Activated CD4-positive, alpha-beta memory T cell treated with anti-CD3 and anti-CD28 coated beads, Interleukin-2, amount 10 ng/mL, durations not matched to agents 7 days and 5 days (primary cell): ENCODE measurements at places on chromosomes 1 and 21. TPM values are rescaled to one million over a fixed set of nuclear protein-coding genes. Genes with fewer than 3 reads are reported as not detected.
A peak's percentile ranks its signal among the peaks of the same experiment; 100 is the strongest.

The RNF11 gene
- total RNA-seq: 34.8 TPM

The FALEC gene
- not detected for total RNA-seq

The IVL gene
- total RNA-seq: not detected

The FAM78B gene
- total RNA-seq: 0.28 TPM

The EDN2 gene
- total RNA-seq: not detected

The FAM110D gene
- not detected for total RNA-seq

The BOLA1 gene
- 24.9 TPM for total RNA-seq

The SPRR2F gene
- total RNA-seq: not detected

The PSRC1 gene
- total RNA-seq: 28.7 TPM

The ZC3H12A gene
- total RNA-seq: 29.9 TPM

The METTL18 gene
- total RNA-seq: 14.2 TPM

The PODN gene
- total RNA-seq: not detected

The HAPLN2 gene
- not detected for total RNA-seq

The ZNF593OS gene
- total RNA-seq: not detected

The OR2T33 gene
- not detected for total RNA-seq

The CD247 gene
- 242 TPM for total RNA-seq

The ODF2L gene
- total RNA-seq: 63.1 TPM

- no peak for DNase-seq
- peaks cover 4% of the 10 kb centered on the region for H3K4me1 ChIP-seq
- H3K27me3 ChIP-seq: no peaks in the 10 kb centered on the region
- H3K4me3 ChIP-seq: no peak overlapping the region
- no peaks in the 10 kb centered on the region for H3K36me3 ChIP-seq
Observed at GRCh38 chr1:221032204-221032585, 153.0 kb downstream of the HLX start.

GRCh38 chr1:236893626-236894545 is 98.8 kb downstream of the MTR start:
- H3K27ac ChIP-seq: no peak overlapping the region
- H3K36me3 ChIP-seq: peaks cover 63% of the 10 kb centered on the region
- no peak overlapping the region for H3K4me3 ChIP-seq
- no peaks in the 10 kb centered on the region for H3K27me3 ChIP-seq

DNA sequence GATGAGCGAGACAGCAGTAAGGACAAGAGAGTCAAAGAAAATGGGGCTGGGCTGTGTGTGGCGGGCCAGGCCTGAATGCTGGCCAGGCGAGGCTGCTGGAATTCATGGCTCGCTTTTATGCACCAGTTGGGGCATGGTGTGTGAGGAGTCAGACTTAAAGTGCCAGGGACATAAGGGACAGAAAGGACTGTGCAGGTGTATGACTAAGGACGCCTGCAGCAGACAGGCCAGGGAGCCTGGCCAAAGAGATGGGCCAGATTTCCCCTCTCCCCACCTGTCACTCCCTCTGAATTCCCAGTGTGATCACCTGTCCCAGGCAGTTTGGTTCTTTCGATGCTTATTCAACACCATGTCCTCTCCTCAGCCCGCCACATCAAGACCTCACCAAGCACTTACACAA is 16.9 kb upstream of the SMIM12 start:
- H3K4me3 ChIP-seq: no peak overlapping the region
- H3K27ac ChIP-seq: no peak overlapping the region
- no peak for DNase-seq
- no peaks in the 10 kb centered on the region for H3K4me1 ChIP-seq
- no peaks in the 10 kb centered on the region for H3K36me3 ChIP-seq

DNA sequence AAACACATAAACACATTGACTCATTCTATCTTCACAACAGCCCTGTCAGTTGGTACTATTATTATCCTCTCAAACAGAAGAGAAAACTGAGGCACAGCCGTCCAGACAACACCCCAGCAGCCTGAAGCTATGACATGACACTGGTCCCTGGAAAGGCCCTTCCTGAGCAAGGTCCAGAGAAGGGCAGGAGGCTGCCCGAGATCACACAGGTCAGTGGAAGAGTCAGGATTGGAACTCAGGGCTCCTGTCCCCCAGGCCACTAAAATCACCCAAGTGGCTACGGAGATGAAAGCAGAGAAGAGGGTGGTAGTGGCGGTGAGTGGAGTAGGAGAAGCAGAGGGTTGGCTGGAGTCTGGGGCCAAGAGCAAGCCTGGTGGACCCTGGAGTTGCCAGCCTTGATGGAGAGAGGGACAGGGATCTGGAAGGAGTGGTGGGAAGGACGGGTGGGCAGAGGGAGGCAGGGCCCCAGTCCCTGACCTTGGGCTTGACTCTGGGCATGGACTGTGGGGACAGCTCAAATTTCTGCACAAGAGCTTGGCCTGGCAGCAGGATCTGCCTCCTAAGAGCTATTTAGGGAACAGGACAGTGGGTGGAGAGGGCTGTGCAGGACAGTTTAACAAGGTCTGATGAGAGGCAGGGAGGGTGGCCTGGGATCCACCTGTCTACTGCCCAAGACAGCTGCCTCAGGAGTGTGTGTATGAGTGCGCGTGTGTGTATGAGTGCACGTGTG is 15.8 kb downstream of the MYOM3 start:
- no peak for DNase-seq
- no peaks in the 10 kb centered on the region for H3K36me3 ChIP-seq
- no peaks in the 10 kb centered on the region for H3K27me3 ChIP-seq
- no peaks in the 10 kb centered on the region for H3K4me1 ChIP-seq
- H3K4me3 ChIP-seq: no peak overlapping the region

- no peak overlapping the region for H3K27ac ChIP-seq
- H3K4me3 ChIP-seq: no peak overlapping the region
- peaks cover 4% of the 10 kb centered on the region for H3K27me3 ChIP-seq
- no peaks in the 10 kb centered on the region for H3K4me1 ChIP-seq
- no peak for DNase-seq
Observed at GRCh38 chr21:41102281-41102680, 65.7 kb upstream of the BACE2 start.

- no peak for DNase-seq
- no peak overlapping the region for H3K4me3 ChIP-seq
- H3K27me3 ChIP-seq: no peaks in the 10 kb centered on the region
- H3K36me3 ChIP-seq: no peaks in the 10 kb centered on the region
- H3K27ac ChIP-seq: no peak overlapping the region
- H3K4me1 ChIP-seq: no peaks in the 10 kb centered on the region
Observed at GRCh38 chr1:106571109-106571508, 485.4 kb upstream of the PRMT6 start.

DNA sequence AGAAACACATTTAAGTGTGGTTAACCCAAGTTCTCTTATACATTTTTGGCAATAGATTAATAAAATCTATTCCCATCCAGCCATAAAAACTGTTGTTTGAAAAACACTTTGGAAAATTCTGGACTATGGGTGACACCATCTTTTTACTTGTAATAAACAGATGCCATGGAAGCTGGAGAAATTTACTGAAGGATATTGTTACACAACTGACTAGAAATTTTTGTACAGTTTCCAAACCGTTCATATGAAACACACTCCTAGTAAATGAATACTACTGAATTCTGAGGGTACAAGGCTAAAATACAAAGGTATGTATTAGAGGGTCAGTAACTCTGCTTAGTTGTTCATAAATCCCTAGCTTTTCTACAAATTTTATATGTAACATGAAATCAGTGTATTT is 48.7 kb downstream of the TRIM33 start:
- peaks cover 45% of the 10 kb centered on the region for H3K36me3 ChIP-seq
- H3K4me3 ChIP-seq: no peak overlapping the region
- no peak for DNase-seq
- peaks cover 21% of the 10 kb centered on the region for H3K4me1 ChIP-seq
- H3K27me3 ChIP-seq: no peaks in the 10 kb centered on the region
- no peak overlapping the region for H3K27ac ChIP-seq

- no peak overlapping the region for H3K27ac ChIP-seq
- H3K4me3 ChIP-seq: no peak overlapping the region
- no peak for DNase-seq
- H3K36me3 ChIP-seq: peaks cover 41% of the 10 kb centered on the region
- peaks cover 3% of the 10 kb centered on the region for H3K4me1 ChIP-seq
- no peaks in the 10 kb centered on the region for H3K27me3 ChIP-seq
Observed at GRCh38 chr1:12320486-12320885, 90.7 kb downstream of the VPS13D start.

DNA sequence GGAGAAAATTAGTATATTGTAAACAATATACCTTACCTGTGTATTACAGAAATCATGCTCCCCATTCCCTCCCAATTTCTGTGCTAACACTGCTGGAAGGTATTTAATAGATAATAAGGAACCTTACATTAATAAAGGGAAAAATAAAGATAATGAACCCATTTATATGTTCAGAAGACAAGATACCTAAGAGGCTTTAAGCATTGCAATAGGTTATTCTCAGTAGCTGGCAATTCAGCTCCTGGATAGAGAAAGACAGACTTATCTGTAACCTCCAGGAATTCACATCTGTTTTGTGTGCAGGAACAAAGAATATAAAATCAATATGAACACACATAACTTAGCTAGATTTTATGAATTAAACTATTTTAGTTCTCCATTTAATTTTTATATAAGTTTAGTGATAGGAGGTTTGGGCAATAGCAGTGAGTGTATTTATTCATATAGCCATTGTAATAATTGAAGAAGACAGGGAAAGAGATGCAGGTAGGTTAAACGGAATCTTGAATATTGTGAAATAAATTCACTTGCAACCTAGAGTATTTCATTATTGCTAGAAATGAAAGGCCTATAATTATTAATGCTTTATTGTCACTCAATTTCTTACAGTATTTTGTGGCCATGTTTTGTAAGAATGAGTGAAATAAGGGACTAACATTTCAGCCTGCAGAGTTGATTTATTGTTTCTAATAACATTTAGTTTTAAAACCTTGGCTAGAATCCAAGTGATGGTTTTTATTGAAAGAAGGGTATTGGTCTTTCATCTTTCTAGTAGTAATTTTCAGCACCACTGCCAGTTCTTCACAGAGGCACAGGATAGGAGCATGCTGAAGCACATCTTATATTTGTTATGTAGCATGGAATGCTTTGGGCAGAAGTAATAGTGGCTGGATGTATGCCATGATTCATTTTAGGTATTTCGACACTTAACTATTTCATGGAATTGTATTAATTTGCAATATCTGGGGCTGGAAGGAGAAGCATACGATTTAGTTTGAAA is 1.5 kb downstream of the XPR1 start:
- H3K4me1 ChIP-seq: peaks cover 6% of the 10 kb centered on the region
- H3K4me3 ChIP-seq: no peak overlapping the region
- no peaks in the 10 kb centered on the region for H3K27me3 ChIP-seq
- no peak for DNase-seq

DNA sequence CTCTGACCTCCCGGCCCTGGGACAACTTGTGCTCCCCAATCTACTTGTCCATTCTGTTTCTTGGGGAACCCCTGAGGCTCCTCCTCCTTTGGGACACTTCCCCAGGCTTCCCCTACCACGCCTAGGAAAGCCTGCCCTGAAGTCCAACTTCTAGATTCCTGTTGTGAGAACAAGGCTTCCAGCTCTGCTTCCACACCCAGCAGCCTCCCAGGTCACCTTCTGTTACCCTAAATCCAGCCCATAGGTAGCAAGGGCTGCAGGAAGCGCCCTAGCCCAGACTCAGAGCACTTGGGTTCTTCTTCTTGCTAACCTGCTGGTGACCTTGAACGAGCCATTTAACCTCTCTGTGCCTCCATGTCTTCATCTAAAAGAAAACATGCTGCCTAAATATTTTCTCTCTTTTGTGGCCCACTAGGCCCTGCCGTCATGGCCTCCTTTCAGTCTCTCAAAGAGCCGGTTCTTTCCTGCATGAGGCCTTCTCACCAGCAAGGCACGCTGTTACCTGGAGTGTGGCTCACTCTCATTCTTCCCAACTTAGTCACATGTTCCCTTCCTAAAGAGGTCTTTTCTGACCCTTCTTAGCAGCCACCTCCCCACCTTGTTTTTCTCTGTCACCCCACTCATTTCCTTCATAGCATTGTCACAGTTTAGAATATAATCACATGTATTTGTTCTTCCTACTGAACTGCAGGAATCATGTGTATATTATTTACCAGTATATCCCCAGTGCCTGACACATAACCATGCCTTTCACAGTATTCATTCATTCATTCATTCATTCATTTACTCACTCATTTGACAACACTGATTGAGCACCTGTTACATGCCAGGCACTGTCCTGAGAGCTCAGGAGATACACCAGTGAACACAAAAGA is 1.4 kb downstream of the CAPN2 start:
- H3K27me3 ChIP-seq: peaks cover 3% of the 10 kb centered on the region
- peaks cover 48% of the 10 kb centered on the region for H3K36me3 ChIP-seq
- peak overlapping the region; percentile 95 for H3K27ac ChIP-seq
- DNase-seq: peak; percentile 40
- peak overlapping the region; percentile 85 for H3K4me3 ChIP-seq

GRCh38 chr1:226571893-226572292 is 23.3 kb downstream of the STUM start:
- no peak overlapping the region for H3K27ac ChIP-seq
- DNase-seq: no peak
- H3K4me3 ChIP-seq: no peak overlapping the region
- no peaks in the 10 kb centered on the region for H3K36me3 ChIP-seq
- peaks cover 9% of the 10 kb centered on the region for H3K27me3 ChIP-seq
- H3K4me1 ChIP-seq: no peaks in the 10 kb centered on the region

DNA sequence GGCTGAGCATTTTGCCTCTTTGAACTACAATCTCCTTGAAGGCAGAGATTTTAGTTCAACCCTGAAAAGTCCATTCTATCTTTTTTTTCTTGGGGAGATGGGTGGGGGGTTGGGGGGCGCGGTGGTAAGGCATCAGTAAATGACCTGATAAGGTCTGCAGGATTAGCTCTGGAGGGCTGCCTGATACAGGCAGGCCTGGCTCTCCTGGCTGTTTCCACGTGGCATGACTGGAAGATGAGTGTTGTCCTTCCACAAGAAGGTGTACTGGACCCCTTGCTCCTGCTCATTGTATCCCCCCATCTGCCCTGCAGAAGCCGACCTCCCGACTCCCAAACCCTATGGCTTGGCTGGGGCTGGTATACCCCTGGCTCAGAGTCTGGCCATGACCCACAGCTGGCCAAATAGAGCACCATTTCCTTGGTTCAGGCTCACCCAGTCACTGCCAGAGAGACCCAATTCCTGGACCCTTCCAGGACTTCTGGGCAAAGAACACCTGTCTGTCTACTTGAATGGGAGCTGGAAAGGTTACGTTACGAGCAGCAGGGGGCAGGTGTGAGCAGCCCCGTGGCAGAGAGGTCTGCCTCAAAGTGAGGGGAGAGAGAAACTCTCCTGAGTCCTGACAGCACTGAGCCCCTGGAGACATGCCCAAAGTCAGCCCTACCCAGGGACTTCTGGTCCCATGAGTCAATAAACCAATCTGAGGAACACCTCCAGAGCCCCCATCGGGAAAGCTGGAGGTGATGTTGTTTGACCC is 17.0 kb downstream of the DHRS3 start:
- no peak overlapping the region for H3K4me3 ChIP-seq
- H3K27ac ChIP-seq: no peak overlapping the region
- H3K36me3 ChIP-seq: no peaks in the 10 kb centered on the region
- H3K4me1 ChIP-seq: peaks cover 34% of the 10 kb centered on the region

DNA sequence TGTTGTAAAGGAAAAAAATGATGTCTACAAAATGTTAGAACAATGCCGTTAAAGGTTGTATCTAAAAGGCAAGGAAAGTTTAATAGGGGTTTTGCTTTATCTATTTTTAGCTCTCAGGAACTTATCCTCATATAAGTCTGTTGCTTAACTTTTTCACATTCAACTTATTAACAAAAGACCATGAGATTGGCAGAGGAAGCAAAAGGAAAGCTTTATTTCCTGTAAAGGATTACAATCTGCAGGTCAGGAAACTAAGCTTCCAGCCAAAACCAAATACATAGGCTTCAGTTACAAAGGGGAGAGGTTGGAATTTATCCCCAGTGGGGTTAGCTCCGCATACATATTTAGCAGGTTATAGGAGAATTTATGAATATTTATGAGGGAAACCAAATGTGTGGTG is 58.7 kb upstream of the KIAA1614 start:
- H3K27me3 ChIP-seq: no peaks in the 10 kb centered on the region
- DNase-seq: no peak
- H3K27ac ChIP-seq: no peak overlapping the region
- peaks cover 3% of the 10 kb centered on the region for H3K36me3 ChIP-seq
- H3K4me1 ChIP-seq: peaks cover 16% of the 10 kb centered on the region
- no peak overlapping the region for H3K4me3 ChIP-seq
